H1 (cell line): ENCODE measurements at places on chromosomes 11 and 22. TPM values are rescaled to one million over a fixed set of nuclear protein-coding genes. Genes with fewer than 3 reads are reported as not detected.

DNA sequence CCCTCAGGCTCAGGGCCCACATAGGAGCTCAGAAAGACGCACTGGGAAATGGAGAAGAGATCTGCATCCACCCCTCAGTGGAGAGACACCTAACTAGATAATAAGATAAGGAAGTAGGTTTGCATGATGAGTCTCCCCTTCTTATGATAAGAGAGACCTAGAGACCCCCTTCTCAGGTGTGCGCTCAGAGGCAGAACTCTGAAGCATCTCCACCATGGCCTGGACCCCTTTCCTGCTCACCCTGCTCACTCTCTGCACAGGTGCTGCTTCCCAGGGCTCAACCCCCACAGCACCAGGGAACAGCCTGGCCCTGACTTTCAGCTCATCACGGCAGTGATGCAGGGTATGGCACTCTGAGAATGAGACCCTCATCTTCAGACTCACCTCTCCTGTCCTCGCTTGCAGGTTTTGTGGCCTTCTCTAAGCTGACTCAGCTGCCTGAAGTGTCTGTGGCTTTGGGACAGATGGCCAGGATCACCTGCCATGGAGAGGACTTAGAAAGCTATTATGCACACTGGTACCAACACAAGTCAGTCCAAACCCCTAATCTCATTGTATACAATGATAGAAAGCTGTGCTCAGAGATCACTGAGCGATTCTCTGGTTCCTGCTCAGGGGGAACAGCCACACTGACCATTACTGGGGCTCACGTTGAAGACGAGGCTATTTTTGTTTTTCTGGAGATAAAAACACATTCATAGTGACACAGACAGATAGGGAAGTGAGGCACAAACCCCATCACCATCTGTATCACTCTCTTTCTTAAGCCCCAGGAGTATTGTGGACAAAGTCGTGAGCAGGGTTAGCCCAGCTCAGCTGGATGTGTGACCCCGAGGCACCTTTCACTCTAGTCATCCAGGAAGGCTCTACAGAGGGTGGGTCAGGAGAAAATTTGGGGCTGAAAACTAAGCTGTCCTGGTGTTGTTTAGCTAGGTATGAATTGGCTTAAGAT is 29.7 kb upstream of the IGLL5 start:
- DNase-seq, result no peak
- no peak overlapping the region for H3K4me3 ChIP-seq
- no peaks in the 10 kb centered on the region for H3K36me3 ChIP-seq
- H3K27me3 ChIP-seq, result peaks cover 32% of the 10 kb centered on the region
- no peak overlapping the region for H3K27ac ChIP-seq

The HPX gene
- 0.44 and 0.80 TPM in 2 replicates for total RNA-seq

The BIRC3 gene
- total RNA-seq, result 0.15 and 0.20 TPM in 2 replicates

DNA sequence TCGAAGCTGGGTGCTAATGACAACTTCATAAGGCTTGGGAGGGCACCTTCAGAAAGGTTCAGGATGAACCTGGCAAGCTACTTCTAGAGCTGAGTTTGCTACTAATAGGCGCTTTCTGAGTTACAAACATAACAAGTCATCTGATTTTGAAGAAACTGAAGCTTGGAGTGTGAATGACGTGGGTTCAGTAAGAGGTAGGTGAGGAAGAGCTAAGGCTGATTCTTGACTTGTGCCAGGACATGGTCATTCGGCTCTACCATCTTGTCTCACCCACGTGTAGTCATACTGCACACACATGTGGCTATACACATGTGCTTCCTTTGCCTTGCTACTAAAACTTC is 56.4 kb downstream of the SWAP70 start:
- no peak overlapping the region for H3K4me3 ChIP-seq
- DNase-seq, result no peak
- no peak overlapping the region for H3K27ac ChIP-seq
- no peaks in the 10 kb centered on the region for H3K36me3 ChIP-seq
- no peaks in the 10 kb centered on the region for H3K27me3 ChIP-seq

DNA sequence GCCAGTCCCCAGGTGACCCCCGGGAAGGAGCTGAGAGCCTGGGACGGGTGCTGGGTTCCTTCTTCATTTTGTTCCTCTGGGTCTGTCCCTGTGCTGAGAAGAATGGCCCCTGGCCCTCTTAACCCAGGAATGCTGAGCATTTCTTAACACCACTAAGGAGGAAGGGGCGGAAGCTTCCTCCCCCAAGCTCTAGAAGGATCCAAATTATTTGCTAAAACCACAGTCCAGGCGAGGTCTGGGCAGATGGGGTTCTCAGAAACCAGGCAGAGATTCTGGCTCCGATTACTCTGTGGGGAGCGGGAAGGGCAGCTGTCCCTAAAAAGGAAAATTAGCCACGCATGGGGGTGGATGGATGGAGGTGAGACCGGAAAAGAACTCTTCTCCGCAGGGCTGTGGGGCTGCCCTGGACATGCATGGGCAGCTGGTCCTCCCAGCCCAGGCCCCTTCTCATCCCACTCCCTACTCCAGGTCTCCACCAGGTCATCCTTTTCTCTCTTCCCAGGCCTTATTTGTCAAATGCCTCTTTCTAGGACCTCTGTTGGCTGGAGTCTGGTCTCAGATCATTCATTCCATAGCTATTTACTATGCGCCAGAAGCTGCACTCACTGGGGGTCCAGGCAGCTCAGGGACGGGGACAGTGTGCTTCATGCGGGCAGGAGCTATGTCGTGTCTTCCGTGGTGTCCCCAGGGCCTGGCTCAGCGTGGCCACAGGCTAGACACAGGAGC is 45.0 kb upstream of the MYH9 start:
- no peak for DNase-seq
- H3K27ac ChIP-seq, result no peak overlapping the region
- H3K36me3 ChIP-seq, result no peaks in the 10 kb centered on the region
- H3K27me3 ChIP-seq, result no peaks in the 10 kb centered on the region
- H3K4me1 ChIP-seq, result peaks cover 4% of the 10 kb centered on the region

DNA sequence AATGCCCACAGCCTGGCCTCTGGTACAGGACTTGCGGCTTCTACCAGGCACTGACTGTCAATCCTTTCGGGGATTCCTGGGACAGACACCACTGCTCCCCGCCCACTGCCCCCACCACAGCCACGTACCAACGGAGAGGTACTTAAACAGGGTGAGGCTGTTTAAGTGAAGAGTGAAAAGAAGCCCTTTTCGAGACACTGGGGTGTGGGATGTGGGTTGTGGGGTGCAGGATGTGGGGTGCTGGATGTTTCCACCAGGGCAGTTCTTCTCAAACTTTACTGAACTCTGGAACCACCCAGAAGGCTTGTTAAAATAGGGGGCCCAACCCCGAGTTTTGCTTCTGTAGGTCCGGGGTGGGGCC is 34.2 kb upstream of the PRR5 start:
- no peaks in the 10 kb centered on the region; the same call in 1 of the 2 replicates for H3K4me1 ChIP-seq
- DNase-seq, result no peak
- no peak overlapping the region for H3K27ac ChIP-seq
- H3K4me3 ChIP-seq, result peak overlapping the region; percentile 64
- H3K27me3 ChIP-seq, result peaks cover 12% of the 10 kb centered on the region
- no peaks in the 10 kb centered on the region for H3K36me3 ChIP-seq

The MPZL3 gene
- total RNA-seq, result 3.3 and 3.9 TPM in 2 replicates

The MUC5B gene
- 0.02 and 0.31 TPM in 2 replicates for total RNA-seq

The ANKK1 gene
- not detected in 2 replicates for total RNA-seq

DNA sequence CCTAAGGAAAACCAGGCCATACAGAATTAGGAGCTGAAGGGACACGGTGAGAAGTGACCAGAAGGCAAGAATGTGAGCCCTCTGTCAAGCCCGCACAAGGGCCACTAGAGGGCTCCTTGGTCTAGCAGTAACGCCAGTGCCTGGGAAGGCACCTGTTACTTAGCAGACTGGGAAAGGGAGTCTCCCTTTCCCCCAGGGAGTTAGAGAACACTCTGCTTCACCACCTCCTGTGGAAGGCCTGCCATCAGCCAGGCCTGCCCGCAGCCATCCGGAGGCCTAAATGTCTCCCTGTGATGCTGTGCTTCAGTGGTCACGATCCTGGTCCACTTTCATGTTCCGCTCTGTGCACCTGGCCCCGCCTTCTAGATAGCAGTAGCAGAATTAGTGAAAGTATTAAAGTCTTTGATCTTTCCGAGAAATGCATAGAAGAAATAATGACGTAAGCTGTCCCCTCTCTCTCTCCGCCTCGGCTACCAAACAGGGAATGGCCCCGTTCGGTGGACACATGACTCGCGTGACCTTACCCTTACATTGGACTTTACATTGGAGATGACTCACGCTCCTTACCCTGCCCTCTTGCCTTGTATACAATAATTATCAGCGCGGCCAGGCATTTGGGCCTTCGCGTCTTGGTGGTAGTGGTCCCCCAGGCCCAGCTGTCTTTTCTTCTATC is 10.7 kb upstream of the GSTP1 start:
- H3K36me3 ChIP-seq, result no peaks in the 10 kb centered on the region
- no peak overlapping the region for H3K27ac ChIP-seq
- H3K4me1 ChIP-seq, result no peaks in the 10 kb centered on the region
- no peaks in the 10 kb centered on the region for H3K27me3 ChIP-seq

- no peak overlapping the region for H3K4me3 ChIP-seq
- H3K27ac ChIP-seq, result no peak overlapping the region
- DNase-seq, result no peak
- H3K4me1 ChIP-seq, result no peaks in the 10 kb centered on the region
These were observed 17.7 kb downstream of the RAB30 start for GRCh38 chr11:83054001-83054400.

DNA sequence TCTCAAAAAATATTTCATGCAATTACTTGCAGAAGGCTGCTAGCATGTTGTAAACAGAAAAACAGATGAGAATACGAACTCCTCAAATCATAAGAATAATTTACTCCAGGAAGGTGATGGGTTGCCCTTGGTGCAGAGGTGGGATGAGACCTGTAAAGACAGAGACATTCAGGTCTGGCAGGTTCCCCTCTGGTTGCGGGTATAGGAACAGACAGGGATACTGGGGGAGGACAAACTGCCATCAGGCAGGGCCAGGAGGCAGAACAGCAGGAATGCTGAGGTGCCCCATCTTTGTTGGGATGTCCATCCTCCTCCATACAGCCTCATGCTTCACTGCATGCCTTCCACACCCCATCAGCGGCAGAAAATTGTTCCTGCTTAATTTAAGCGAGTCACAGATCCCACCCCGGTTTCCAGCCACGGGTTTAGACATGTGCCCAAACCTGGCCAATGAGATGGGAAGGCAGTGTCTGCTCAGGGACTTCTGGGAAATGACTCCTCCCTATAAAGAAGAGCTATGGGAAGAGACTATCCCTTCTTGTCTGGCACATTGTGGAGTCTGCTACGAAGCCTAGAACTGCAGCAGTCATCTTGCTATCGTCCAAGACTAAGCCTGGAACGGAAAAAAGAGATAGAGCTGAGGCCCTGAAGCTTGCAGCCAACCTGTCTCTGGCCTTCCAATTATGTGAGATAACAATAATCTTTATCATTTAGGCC is 23.1 kb upstream of the IRAG1 start:
- no peak for DNase-seq
- H3K27me3 ChIP-seq, result no peaks in the 10 kb centered on the region
- H3K4me1 ChIP-seq, result no peaks in the 10 kb centered on the region
- no peak overlapping the region for H3K27ac ChIP-seq

- no peak for DNase-seq
- no peaks in the 10 kb centered on the region for H3K27me3 ChIP-seq
- H3K27ac ChIP-seq, result no peak overlapping the region
- no peaks in the 10 kb centered on the region for H3K36me3 ChIP-seq
- no peak overlapping the region for H3K4me3 ChIP-seq
These were observed 140.4 kb upstream of the ARHGAP42 start for GRCh38 chr11:100546714-100547113.

DNA sequence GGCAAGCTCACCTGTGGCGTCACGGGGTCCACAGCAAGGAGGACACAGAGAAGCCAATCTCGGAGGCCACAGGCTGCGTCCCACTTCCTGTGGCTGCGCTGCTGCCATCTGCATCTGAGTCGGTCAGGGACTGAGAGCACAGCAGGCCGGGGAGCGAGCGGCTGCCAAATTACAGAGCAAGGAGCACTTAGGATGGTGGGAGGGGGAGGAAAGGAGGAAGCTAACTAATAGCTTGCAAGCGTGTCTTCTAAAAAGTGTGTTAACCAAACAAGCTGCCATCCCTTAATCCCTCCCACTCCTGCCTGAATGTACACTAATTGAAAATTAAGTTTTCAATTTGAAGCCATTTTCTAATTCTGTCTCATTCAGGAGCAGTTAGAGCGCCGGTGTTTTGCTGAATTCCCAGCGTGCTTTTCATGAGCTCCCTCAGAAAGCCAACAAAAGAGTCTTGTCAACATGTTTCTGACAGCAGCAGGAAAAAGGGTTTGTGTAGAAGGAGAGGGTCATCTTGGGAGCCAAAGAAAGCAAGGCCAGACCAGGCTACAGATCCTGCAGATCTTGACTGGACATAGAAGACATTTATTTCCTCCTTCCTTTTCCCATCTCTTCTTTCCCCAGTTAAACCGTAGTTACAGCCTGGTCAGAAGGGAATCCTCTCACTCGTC is 42.4 kb upstream of the API5 start:
- no peaks in the 10 kb centered on the region for H3K4me1 ChIP-seq
- no peak overlapping the region for H3K4me3 ChIP-seq
- DNase-seq, result no peak
- H3K27ac ChIP-seq, result no peak overlapping the region

GRCh38 chr11:123856444-123856843 is 29.0 kb downstream of the TMEM225 start:
- no peak overlapping the region for H3K27ac ChIP-seq
- DNase-seq, result no peak
- no peaks in the 10 kb centered on the region for H3K36me3 ChIP-seq

DNA sequence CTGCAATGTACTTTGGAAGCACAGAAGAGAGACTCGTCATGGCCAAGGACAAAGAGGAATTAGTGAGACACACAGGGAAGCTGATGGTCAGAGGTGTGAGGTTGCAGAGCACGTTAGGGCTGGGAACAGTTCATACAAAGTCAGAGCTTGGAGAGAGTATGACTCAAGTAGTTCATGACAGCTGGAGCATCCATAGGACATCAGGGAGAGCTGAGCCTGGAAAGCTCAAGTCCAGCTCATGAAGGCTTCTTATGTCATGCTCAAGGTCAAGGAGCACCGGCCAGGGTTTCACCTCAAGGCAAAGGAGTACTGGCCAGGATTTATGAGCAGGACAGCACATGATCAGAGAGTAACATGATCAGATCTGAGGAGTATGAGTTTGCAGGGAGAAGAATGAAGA is 64.6 kb upstream of the CHST1 start:
- no peaks in the 10 kb centered on the region for H3K27me3 ChIP-seq
- H3K27ac ChIP-seq, result no peak overlapping the region
- no peak overlapping the region for H3K4me3 ChIP-seq
- H3K36me3 ChIP-seq, result no peaks in the 10 kb centered on the region
- DNase-seq, result no peak
- H3K4me1 ChIP-seq, result no peaks in the 10 kb centered on the region

DNA sequence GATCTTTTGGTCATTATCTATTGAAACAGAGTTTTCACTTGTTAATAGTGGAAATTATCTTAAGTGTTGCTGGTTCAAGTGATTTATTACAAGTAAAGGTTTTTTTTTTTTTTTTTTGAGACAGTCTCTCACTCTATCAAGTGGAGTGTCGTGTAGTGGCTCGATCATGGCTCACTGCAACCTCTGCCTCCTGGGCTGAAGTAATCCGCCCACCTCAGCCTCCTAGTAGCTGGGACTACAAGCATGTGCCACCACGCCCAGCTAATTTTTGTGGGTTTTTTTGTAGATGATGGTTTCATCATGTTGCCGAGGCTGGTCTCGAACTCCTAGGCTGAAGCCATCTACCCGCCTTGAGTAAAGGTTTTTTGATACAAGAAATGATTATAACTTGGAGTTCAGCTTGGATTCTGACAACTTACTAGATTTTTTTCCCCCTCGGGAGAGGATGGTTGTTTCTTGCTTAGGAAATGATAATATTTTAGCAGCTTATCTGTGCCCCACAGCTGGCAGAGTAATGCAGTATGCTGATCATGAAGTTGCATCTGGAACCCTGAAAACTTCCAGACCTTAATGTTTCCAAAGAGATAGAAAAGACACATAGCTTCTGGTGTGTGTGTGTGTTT is 68.9 kb downstream of the MTMR3 start:
- DNase-seq, result no peak
- H3K4me1 ChIP-seq, result peaks cover 6% of the 10 kb centered on the region
- H3K36me3 ChIP-seq, result no peaks in the 10 kb centered on the region
- no peak overlapping the region for H3K27ac ChIP-seq
- no peaks in the 10 kb centered on the region for H3K27me3 ChIP-seq
- H3K4me3 ChIP-seq, result no peak overlapping the region
